ENCODE measurements at places on chromosomes 7 and 10.

- no peak for DNase-seq
Measured at GRCh38 chr7:25959168-25959734, 192.7 kb upstream of the NFE2L3 start.

GRCh38 chr10:58107506-58107905, 160.2 kb downstream of the IPMK start:
- DNase-seq: no peak

DNA sequence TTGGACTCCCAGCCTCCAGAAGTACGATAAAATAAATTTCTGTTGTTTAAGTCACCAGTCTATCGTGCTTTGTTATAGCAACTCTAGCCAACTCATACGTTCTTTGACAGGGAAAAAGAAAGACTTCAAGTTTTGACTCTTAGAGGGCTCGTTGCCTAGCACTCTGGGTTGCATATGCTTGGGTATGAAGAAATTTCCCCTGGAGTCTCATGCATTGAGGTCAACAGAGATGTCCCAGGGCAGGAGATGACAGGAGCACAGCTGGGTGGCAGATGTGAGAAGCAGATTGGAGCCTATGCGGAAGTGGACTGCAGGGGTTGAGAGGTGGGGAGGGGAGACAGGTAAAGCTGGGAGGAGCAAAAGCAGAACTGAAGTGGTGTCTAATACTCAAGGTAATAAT, 63.3 kb upstream of the JAZF1 start:
- no peak for DNase-seq

GRCh38 chr7:2080060-2080387, 152.7 kb downstream of the MAD1L1 start:
- DNase-seq: no peak

GRCh38 chr7:87058744-87059524, 520 bp downstream of the ELAPOR2 start:
- DNase-seq: no peak

Data from NCI-H1930 (cell line).